ENCODE measurements at places on chromosomes 11 and 22.

DNA sequence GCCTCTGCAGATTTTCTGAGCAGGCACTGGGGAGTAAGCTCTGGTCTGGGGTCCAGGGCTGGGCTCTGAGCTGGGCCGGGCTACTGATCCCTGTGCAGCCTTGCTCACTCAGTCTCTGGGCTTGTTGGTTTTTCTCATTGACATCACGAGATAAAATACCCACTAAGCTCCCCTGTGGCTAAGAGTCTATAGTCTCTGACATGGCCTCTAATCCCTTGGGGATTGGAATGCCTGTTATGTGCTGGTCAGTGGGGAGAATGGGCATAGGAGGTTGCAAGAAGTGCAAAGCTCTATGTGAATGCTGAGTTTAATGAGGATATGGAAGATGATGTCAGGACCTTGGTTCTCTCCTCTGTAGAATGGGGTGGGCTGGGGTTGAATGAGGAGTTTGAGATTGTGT is 23.3 kb downstream of the ELF5 start:
- DNase-seq: no peak

DNA sequence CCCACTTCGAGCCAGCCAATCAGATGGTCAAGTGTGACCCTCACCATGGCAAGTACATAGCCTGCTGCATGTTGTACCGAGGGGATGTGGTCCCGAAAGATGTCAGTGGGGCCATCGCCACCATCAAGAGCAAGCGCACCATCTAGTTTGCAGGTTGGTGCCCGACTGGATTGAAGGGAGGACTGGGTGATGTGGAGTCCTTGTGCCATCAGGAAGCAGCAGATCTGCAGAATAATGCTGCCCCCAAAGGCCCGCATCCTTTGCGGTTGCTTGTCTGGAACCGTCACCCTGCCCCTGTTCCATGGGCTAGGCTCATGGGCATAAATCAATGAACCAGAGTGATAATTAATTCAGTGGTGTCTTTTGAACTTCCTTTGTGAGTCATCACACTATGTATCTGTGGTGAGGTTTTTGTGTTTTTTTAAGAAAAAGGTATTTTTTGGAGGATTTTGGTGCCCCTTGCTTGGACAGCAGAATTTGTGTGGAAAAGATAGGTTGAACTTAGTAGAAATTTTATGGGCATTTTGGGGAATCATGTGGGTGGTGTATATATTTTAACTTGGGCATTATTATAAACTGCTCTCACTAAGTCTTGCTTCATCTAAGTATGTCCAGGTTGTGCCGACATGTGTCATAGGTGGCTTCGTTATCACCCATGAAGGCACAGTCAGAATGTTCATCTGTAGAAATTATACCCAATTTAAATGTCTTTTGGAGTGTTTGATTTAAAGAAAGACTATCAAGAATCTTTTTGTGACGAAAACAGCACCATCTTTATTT is 22.3 kb downstream of the LRRC74B start:
- no peak for DNase-seq

DNA sequence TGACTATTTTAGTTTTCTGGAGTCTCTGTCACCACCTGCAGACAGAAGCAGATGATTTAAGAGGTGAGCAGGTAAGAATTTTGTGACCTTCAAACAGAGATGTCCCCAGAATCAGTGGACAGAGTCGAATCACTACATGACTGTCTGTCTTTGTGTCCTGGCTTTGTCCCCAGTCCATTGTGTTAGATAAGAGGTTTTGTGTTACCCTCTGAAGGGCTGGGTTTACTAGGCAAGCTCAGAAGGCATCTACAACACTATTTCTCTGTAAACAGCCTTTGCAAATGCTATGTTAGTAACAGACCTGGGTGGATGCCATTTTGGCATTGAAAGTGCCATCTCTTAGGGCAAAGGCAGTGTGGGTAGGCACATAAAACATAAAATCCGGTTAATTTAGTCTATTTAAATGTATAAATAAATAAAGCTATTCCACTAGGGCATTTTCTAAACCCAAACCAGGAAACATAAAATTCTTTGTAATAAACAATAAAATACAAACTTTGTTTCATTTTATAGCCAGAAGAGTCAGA is 40.3 kb upstream of the CADM1 start:
- no peak for DNase-seq

GRCh38 chr11:122038543-122038942 is 77.5 kb downstream of the BLID start:
- peak; percentile 25 for DNase-seq

DNA sequence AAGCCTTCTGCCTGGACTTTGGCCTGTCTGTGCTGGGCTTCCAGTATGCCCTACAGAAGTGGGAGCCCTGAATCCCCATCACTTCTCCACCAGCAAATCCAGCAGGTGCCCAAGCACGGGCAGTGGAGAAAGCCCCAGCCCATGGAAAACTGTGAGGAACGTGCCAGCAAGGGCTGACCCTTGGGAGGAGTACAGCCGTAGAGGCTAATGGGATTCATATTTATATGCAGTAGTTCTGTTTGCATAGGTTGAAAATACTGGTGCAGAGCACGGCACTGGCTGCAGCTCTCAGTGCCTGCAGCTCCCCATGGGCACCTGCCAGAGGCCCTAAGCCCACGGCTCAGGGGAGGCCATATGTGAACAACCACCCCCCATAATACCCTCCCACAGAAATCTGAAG is 10.1 kb downstream of the NAGA start:
- DNase-seq: no peak

DNA sequence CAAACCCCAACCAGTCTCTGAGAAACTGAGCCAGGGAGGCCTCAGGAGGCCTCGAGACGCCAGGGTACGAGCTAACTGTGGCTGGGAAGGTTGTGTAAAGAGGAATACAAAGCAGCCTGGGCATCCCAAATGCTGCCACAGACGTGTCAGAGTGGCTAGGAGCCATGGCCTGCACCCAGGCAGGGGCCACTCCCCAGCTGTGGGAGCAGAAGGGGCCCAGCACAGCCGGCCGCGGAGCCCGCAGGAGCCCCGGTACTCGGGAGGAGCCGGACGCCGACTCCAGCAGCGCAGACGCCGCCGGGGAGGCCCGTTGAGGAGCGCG is 349.8 kb upstream of the B3GAT1 start:
- no peak for DNase-seq

DNA sequence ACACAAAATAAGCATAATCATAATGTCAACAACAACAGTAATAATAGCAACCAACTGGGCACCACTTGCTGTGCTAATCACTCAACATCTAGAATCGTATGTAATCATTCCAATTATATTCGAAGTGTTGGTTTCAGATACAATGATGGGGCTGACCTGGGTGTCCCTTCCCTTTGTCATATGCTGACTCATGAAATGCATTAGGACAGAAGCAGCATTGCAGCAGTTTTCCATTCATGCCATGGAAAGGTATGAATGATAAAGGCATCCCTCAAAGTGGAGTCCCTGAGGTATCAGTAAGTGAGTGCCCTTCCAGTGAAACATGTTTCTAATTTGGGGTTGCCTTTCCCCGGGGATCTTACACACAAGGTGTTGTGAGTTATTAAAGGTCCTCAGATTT is 46.3 kb upstream of the ANO3 start:
- DNase-seq: no peak

- no peak for DNase-seq
Measured at GRCh38 chr11:36097219-36097650, 153.4 kb downstream of the LDLRAD3 start.

DNA sequence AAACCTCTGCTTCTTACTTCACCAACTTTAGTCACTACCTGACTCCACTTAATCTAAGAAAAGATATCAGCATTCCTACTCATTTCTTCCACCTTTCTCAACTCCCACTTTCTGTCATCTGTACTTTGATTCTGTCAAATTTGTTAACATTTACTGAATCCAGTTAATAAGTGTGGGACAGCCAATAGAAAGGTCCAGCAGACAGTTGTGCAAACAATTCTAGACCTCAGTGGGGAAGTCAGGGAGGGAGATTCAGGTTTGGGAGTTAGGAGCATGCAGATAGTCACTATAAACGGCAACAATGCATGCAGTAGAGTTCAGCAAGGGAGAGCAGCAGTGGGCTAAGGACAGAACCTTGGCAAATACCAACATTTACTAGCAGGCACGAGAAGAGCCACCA is 4.1 kb downstream of the FBXO3 start:
- no peak for DNase-seq

GRCh38 chr11:2149864-2150847 is 10.9 kb downstream of the INS start:
- DNase-seq: peak; percentile 18

- DNase-seq: no peak
Measured at GRCh38 chr11:89667001-89667400, 43.1 kb upstream of the TRIM77 start.

DNA sequence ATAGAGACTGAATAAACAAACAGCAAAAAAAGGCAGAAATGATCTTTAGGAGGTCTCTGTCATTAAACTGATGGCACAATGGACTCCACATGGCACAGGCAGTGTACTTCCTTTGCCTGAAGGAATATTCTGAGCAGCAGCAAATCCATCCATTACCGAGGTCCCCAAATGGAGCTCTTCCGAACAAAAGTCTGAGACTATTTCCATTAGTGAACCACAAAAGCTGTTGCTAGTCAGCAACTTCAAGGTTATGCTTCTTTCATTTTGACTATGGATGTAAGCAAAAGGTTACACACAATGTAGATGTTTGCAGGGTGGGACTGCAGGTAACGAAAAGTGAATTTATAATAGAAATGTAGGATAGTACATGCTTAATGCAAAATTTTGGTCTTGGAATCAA is 14.5 kb downstream of the NARS2 start:
- no peak for DNase-seq

DNA sequence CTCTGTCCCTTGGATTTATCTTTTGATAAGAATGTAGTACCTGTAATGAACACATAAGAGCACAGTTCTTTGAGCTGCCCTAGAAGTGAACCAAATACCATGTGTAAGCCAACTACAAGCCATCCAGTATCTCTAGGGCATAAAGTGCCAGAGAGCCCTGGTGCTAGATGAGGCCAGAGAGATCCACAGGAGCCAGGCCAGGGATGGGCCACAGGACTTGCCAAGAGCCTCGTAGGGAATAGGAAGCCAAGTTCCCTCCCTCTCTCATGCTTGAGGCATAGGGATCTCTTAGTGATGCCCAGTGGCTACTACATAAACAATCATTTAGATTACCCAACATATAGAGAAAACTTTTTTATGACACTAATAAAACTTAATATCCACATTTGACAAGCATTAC is 64.8 kb upstream of the FAR1 start:
- no peak for DNase-seq
